Aorta (tissue), 5 donors: ENCODE measurements at places on chromosomes 2 and 18. TPM values are rescaled to one million over a fixed set of nuclear protein-coding genes. Genes with fewer than 3 reads are reported as not detected.
A peak's percentile ranks its signal among the peaks of the same experiment; 100 is the strongest.

DNA sequence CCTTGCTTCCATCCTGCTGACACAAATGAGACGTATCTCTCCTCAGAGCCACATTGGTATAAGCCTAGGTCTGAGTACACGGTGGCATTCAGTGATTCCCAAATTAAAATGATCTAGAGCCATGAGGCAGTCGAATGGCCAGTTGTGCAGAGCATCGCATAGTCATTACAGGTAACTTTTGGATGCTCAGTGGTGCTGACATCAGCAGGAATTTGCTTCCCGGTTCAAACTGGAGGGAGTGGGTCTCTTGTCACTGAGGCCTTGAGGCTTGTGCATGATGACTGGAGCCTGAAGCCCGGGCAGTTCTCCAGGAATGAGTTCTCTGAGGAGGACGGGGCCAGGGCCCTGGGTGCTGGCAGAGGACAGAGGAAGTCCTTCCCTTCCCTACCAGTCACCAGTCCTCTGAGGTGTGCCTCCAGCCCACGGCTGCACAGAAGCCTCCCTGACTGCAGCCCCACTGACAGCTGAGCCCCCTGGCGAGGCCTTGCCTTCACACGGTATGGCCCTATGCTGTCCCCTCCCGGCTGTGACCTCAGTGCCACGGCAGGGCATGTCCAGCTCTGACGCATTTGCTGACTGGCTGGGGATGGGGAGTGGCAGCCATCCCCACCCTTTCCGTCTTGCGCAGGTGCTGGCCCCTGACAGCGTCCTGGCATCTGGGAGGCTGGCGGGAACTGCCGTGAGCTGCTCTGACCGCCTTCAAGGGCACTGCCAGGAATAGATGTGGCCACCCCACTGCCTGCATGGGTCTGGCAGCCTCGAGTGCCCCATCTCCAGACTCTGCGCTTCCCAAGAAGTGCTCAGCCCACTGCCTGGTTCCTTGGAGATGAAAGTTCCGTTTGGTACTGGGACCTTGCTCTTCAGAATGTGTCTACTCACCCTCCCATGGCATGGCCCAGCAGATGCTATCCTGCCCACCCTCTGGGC is 117.4 kb downstream of the CELF4 start:
- no peak overlapping the region for H3K4me3 ChIP-seq
- H3K27me3 ChIP-seq, result no peaks in the 10 kb centered on the region
- H3K27ac ChIP-seq, result no peak overlapping the region

DNA sequence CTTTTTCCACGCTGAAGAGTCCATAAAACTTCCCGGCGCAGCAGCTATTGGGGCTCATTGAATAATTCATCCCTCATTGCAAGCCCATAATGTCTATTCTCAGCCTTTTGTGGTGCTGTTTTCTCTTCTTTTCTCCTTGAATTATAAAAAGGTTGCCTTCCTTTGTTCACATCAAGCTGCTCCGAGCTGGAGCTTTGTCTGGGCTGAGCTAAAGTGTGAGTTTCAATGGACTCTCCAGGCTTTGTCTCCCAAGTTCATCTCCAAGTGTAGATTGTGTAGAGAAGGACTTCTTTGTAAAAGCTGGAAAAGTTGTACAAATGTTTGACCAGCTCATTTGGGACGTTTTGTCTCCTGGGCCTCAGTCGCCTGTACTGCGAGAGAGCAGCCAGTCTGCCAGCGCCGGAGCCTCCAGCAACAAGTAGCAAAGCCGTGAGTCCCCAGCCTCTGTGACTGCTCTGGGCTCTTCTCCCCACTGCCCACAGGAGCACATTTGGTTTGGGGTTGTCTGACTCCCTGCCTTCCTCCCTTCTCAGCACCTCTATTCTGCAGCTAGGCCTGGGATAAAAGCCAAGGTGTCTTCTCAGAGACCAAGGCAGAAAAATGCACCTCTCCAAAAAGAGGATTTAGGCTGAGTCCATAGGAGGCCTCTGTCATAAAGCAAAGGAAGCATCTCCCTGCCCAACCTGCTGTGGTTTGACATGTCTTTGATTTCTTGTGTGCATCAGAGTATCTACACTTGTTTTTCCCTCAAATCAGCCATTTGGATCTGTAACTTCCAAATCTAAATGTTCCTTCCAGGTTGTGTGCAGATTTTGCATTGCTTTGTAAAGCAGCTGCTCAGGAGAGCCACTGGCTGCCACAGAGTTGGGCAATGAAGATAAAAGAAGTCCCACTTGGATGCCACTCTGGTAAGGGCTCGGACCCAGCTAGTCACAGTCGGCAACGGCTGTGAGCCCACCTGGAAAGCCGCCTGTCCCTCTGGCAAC is 6.4 kb downstream of the PAX3 start:
- DNase-seq, result no peak
- H3K4me3 ChIP-seq, result no peak overlapping the region
- no peaks in the 10 kb centered on the region for H3K36me3 ChIP-seq
- no peaks in the 10 kb centered on the region for H3K4me1 ChIP-seq

GRCh38 chr2:212957624-212958023 is 193.8 kb downstream of the IKZF2 start:
- no peak overlapping the region for H3K27ac ChIP-seq
- no peaks in the 10 kb centered on the region for H3K27me3 ChIP-seq
- H3K4me1 ChIP-seq, result no peaks in the 10 kb centered on the region
- H3K36me3 ChIP-seq, result no peaks in the 10 kb centered on the region
- no peak overlapping the region for H3K4me3 ChIP-seq

- no peak overlapping the region for H3K4me3 ChIP-seq
- H3K4me1 ChIP-seq, result peaks cover 1% of the 10 kb centered on the region
- DNase-seq, result peak; percentile 73
- H3K27ac ChIP-seq, result peak overlapping the region; percentile 96
- no peaks in the 10 kb centered on the region for H3K36me3 ChIP-seq
Measured at GRCh38 chr2:226478109-226478809, 321.4 kb downstream of the IRS1 start.

- H3K27ac ChIP-seq, result no peak overlapping the region
- no peak overlapping the region for H3K4me3 ChIP-seq
- no peak for DNase-seq
- H3K27me3 ChIP-seq, result no peaks in the 10 kb centered on the region
- no peaks in the 10 kb centered on the region for H3K4me1 ChIP-seq
Measured at GRCh38 chr2:181036848-181037603, 56.6 kb downstream of the UBE2E3 start.

GRCh38 chr18:3427944-3428343 is 22.0 kb upstream of the TGIF1 start:
- no peaks in the 10 kb centered on the region for H3K27me3 ChIP-seq
- no peak overlapping the region for H3K4me3 ChIP-seq
- no peaks in the 10 kb centered on the region for H3K4me1 ChIP-seq

DNA sequence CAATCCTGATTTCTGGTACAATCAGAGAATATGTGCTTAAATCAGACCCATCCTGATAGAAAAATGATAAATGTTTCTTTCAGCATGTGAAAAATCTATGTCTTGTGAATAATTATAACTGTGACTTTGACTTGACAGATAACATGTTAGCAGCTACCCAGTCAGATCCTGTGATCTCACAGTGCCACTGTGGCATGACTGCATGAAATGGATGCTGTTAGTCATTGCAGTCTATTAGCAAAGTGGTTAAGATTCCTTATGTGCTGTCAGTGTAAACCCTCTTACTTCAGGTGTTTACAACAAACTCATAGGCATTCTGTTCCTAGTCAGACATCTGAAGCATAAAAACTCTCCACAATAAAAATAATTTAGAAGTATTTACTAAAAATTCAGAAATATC is 244.6 kb upstream of the RND3 start:
- H3K4me3 ChIP-seq, result no peak overlapping the region
- no peaks in the 10 kb centered on the region for H3K27me3 ChIP-seq
- H3K27ac ChIP-seq, result no peak overlapping the region
- no peaks in the 10 kb centered on the region for H3K4me1 ChIP-seq
- H3K36me3 ChIP-seq, result no peaks in the 10 kb centered on the region

DNA sequence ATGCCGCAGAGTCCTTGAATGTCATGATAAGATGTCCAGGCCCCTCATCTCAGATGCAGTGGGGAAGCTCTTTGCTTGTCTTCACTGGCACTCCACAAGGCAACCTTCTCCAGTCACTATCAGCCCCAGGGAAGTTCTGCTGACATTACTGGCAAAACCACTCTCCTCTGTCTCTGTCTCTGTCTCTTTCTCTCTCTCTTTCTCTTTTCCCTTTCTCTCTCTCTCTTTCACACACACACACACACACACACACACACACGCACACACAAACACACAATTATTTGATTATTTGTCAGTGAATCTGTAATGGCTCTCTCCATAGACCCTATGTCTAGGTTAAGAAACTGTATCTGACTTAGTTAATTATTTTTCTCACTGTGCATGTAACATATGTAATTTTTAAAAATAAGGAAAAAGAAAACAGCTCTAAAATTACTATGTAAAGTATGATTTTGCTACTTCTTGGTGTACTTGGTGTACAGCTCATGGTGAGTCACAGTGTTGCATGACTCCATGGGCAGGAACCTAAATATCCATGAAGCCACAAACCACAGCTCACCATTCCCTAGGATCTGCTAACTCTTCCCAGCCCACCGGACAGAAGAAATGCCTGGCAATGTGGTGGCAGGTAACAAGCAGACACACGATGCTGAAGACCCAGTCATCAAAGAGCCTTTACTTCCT is 594.9 kb upstream of the ID2 start:
- no peaks in the 10 kb centered on the region for H3K27me3 ChIP-seq
- H3K4me1 ChIP-seq, result no peaks in the 10 kb centered on the region
- DNase-seq, result no peak
- no peak overlapping the region for H3K27ac ChIP-seq

DNA sequence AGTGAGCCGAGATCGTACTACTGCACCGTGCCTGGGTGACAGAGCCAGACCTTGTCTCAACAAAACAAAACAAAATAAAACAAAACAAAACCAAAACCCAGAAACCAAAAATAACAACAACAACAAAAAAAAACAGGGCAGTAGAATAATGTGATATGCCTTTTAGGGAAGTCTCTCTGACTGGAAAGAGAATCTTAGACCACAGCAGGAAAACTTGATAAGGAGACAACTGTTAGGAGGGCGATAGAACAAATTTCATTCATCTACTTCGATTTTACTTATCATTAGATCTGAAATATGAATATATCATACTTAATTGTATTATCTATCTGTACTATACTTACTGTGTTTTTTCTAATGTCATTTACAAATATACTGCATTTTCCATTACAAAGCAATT is 109.0 kb upstream of the CNTNAP5 start:
- no peaks in the 10 kb centered on the region for H3K36me3 ChIP-seq
- no peak overlapping the region for H3K27ac ChIP-seq
- H3K27me3 ChIP-seq, result no peaks in the 10 kb centered on the region
- no peak overlapping the region for H3K4me3 ChIP-seq
- no peak for DNase-seq

DNA sequence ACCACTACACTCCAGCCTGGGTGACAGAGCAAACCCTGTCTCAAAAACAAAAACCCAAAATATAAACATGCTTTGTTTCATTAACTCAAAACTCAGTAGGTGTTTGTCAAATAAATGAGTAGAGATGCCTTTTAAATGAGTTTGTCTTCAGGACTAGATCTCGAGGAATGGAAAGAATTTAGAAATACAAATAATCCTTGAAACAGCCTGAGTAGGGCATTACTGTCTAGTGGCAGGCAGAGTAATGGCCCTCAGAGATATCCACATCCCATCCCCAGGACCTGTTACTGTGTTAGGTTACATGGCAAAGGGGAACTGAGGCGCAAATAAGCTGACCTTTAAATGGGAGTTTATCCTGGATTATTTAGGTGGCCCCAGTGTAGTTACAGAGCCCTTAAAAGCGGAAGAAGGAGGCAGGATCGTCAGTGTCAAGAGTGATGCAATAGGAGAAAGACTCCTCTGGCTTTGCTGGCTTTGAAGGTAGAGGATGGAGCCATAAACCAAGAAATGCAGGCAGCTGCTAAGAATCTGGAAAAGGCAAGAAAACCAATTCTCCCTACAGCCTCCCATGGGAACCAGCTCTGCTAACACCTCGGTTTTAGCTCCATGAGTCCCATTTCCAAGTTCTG is 63.0 kb downstream of the CABLES1 start:
- no peaks in the 10 kb centered on the region for H3K27me3 ChIP-seq
- H3K4me3 ChIP-seq, result no peak overlapping the region
- DNase-seq, result no peak
- no peak overlapping the region for H3K27ac ChIP-seq
- H3K36me3 ChIP-seq, result no peaks in the 10 kb centered on the region

DNA sequence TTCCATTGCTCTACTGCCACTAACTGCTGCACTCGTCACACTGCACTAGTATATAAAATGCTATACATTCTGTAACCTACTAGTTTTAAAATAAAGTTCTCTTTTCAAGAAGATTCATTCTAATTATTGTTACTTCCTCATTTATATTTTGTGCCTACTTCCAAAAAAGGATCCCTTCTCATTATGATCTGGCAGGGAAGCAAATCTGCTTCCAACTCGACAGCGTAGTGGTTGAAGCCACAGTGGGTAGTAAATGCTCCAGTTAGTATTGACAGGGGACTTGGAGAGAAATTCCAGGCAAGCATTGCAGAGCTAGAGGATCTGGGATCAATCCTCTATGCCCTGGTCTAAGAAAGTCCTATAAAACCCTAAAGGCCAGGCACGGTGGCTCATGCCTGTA is 53.3 kb upstream of the AP1S3 start:
- no peak for DNase-seq
- H3K27me3 ChIP-seq, result no peaks in the 10 kb centered on the region
- no peak overlapping the region for H3K27ac ChIP-seq
- H3K4me3 ChIP-seq, result no peak overlapping the region

DNA sequence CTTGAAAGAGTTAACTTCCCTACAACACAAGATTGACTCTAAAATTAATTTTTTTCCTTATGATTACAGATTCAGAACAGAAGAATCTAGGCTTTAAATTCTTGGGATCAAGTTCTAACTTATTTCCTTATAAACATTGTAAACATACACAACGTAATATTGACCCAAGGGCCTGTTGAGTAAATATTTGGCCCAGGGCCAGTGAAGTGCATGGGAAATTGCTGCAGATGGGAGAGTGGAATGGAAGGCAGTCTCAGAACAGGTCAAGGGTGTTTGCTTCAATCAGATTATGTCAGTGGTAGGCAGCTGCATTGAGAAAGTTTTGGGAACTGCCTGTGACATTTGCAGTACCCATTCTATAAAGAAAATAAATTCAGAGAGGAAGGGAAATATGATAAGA is 137.6 kb downstream of the MYO1B start:
- no peaks in the 10 kb centered on the region for H3K27me3 ChIP-seq
- DNase-seq, result no peak
- peaks cover 1% of the 10 kb centered on the region for H3K36me3 ChIP-seq
- H3K4me1 ChIP-seq, result peaks cover 6% of the 10 kb centered on the region
- no peak overlapping the region for H3K27ac ChIP-seq

GRCh38 chr2:170530284-170530745 is 184.8 kb upstream of the SP5 start:
- no peak overlapping the region for H3K4me3 ChIP-seq
- H3K27me3 ChIP-seq, result no peaks in the 10 kb centered on the region
- peaks cover 9% of the 10 kb centered on the region for H3K4me1 ChIP-seq
- H3K36me3 ChIP-seq, result no peaks in the 10 kb centered on the region

ATP8B1 gene
- 76.5 TPM for total RNA-seq

NEURL3 gene
- not detected for total RNA-seq

SLC14A1 gene
- total RNA-seq, result 44.8 TPM

PECR gene
- total RNA-seq, result 3.0 TPM

CHRNG gene
- not detected for total RNA-seq
